NCI-H1092 treated with DMSO at 0.1 percent for 48 hours (cell line): ENCODE measurements at places on chromosomes 7 and 10.

GRCh38 chr10:79185067-79185774, 116.5 kb downstream of the ZMIZ1 start:
- DNase-seq = no peak

- no peak for DNase-seq
Observed at GRCh38 chr7:139297795-139298194, 43.3 kb upstream of the FMC1 start.

DNA sequence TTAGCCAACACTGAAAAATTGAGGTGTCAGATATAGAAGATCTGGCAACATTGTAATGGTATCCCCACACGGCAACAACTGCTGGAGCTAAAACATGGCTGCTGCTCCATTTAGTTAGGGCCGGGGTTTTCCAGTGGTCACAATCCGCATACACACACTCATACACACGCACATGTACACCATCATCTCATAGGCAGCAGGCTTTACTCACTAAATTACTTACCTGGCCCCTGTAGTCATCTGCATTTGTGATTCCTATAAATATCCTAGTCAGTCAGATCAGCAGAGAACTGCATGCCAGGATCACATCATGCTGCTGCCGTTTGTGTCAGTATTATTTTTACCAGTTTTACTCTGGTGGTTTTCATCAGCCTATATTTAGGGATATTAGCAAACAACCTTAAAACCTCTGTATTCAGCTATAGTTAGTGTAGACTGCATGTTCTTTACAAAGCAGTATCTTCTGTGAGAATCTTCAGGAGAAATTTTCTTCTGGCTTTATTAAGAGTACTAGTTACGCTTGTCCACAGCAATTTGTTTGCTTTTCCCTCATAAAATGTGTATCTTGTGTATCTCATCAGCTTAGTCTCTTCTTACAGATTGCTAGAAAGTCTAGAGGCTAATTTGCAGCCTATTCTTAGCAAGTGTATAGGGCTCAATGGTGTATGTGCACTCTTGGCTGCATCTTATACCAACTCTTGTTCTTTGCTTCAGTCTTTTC, 38.3 kb upstream of the PTPN12 start:
- no peak for DNase-seq

DNA sequence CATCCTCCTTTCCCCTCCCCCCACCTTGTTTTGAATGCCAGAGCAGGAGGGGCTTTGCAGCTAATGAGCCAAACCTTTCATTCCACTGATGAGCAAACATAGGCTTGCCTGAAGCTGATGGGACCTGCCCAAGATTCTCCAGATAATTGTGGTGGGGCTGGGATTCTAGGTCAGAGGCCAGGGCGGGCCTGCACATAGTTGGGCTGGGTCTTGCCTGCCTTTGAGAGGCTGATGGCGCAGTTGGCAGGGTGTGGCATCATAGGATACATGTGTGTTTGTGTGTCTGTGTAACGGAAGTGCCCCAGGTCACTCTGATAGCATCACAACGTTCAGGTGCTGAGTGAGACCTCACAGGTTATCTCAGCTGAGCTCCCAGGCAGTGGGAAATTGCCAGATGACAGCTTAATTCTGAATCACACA, 22.9 kb downstream of the BTBD16 start:
- no peak for DNase-seq

- no peak for DNase-seq
Observed at GRCh38 chr7:137038706-137039105, 170.3 kb downstream of the CHRM2 start.

DNA sequence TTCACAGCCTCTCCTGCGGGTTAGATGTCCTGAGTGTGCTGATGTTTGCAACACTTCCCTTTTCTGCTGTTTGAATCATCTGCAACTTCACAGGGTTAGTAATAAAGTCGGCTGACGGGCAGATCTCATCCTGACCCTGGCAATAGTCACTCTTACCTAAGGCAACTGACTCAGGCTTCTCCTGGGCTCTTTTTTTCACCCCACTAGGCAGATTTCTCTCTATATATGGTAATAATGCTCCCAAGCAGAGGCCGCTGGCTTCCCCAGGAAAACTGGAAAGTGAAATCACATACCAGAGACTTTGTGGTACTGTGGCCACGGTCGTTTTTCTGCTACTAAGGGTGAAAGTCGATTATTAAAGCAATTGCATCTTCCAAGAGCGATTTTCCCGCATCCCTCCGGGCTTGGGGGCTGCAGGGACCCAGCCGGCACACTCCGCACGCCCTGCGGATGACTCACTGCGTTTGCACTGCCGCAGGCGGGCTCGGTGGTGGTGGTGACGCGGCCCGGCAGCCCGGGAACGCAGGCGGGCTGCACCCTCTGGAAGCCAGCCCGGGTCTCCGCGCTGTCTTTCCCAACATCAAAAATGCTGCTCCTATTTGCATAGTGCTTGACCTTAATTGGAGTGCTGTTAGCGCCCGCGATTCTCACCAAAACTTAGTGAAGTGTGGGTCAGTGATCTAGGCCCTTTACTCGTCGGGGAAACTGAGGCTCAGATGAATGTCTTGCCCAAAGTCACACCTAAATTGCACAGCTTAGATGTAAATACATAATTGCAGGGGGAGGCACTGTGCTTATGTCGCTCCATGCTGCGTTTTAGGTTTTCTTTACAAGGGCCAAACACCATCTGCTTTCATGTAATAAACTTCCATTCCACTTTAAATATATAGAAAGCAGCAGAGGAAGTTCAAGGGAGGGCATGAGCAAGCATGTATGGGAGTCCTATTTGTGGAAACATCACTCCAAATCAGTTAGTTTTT, 47.6 kb upstream of the ITGB1 start:
- peak; percentile 28 for DNase-seq

DNA sequence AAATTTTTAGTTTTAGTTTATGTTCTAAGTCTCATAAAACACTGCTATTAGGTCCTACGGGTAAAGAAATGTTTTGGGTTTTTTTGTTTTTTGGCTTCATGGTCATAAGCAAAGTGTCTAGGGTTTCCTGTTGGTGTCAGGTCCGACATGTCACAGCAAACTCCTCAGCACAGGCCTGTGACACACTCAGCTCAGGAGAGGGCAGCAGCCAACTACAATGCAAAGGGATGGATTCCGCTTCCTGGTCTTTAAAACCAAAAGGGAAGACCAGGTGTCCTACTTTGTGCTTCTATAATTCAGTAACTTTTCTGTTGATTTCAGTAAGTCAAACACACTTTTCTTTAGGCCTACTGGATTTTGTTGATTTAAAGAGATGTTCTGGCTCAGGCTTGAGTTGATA, 83.8 kb upstream of the MACROH2A2 start:
- no peak for DNase-seq

- DNase-seq = no peak
Observed at GRCh38 chr10:6778992-6779701, 199.1 kb upstream of the PRKCQ start.

DNA sequence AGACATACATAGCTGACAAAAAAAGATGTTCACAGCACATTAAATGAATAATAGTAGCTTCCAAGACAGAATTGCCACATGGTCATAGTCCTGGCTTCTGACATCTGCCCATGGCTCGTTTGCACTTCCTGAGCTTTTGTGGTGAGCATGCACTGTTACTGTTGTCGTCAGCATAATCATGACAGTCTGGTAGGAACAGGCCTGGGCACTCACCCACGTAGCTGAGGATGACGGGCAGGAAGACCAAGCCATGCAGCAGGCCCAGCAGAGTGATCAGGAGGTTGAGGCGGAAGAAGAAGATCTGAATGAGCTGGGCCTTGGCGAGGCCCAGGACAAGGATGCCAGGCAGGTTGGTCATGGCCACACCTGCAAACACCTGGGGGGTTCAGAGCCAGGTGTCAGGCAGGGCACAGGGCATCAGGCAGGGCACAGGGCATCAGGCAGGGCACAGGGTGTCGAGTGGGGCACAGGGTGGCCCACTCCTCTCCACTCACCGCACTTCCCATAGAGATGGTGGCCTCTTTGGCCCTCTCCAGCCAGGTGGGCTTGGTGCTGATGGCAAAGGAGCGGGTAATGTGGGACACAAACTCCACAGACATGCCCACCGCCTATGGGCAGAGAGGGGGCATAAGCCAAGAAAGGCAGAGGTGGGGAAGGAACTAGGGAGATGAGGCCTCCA, 25.3 kb upstream of the NUDCD3 start:
- no peak for DNase-seq
